Cerebellar cortex (tissue), 1 donor: ENCODE measurements at places on chromosomes 16 and 17.

- DNase-seq, result no peak
Observed at GRCh38 chr17:42518046-42518754, 17.8 kb upstream of the NAGLU start.

GRCh38 chr16:87926246-87927194 lies 9.8 kb downstream of the CA5A start:
- no peak for DNase-seq

DNA sequence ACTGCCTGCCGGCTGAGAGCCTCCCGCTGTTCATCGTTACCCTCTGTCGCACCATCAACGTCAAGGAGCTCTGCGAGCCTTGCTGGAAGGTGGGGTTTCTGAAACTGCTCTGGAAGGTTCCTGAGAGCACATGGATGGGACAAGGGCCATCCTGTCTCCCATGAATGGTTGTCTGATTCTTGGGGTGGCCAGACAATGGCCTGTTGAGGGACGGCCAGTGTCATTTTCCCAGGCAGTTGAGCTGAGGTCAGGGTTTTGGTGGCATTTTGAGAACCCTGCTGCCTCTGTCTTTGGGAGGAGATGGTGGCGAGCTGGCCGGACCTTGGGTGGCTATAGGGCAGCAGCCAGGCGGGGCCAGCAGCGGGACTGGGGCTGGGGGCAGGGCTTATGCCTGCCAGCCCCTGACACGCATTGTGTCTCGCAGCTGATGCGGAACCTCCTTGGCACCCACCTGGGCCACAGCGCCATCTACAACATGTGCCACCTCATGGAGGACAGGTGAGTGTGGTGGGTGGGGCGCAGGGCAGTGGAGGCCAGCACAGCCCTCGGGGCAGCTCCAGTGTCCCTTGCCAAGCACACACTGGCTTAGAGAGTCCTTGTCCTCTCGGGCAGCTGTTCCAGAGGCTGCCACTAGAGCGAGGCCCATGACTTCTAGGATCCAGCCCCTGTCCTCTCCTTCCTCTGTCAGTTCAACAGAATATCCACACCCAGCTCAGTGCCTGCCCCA lies 9.1 kb downstream of the TSC2 start:
- no peak for DNase-seq

DNA sequence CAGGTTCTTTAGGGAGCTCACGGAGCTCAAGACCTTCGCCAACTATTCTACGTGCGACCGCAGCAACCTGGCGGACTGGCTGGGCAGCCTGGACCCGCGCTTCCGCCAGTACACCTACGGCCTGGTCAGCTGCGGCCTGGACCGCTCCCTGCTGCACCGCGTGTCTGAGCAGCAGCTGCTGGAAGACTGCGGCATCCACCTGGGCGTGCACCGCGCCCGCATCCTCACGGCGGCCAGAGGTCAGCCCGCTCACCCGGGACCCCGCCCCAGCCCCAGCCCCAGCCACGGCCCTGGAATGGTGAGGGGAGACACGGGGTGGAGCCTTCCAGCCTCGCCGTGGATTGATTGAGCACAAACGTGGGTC lies 13.5 kb downstream of the SARM1 start:
- no peak for DNase-seq

GRCh38 chr17:41486809-41487530 lies 2.7 kb downstream of the KRT36 start:
- peak; percentile 5 for DNase-seq

DNA sequence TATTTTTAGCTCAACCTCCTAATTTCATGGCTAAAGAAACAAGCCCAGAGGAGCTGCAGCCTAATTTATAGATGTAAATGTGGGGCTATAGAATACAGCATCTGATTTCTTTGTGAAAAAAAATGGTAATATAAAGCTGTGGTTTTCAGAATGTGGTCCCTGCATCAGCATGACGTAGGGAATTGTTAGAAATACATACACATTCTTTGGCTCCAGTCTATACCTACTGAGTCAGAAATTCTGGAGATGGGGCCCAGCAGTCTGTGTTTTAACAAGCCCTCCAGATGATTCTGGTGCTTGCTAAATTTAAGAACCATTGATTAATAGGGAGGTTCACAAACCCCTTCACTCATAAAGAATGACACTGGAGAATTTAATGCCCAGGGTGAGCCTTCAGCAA lies 18.1 kb upstream of the MYH8 start:
- no peak for DNase-seq

DNA sequence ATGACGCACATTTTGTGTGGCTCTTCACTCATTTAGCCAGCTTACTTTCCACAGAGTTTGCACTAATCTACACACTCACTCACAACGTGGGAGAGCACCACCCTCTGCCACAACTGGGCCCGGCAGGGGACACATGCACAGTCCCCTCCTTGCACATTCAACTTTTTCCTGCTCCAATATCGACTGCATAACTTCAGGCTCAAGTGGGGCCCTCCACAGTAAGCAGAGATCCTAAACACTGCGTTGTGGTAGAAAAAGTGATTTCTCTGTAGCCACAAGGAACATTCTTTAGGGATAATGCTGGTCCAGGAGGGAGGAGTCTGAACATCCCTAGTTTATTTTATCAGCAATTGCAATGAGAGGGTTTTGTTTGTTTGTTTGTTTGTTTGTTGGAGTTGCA lies 40.0 kb downstream of the MRPS23 start:
- no peak for DNase-seq

DNA sequence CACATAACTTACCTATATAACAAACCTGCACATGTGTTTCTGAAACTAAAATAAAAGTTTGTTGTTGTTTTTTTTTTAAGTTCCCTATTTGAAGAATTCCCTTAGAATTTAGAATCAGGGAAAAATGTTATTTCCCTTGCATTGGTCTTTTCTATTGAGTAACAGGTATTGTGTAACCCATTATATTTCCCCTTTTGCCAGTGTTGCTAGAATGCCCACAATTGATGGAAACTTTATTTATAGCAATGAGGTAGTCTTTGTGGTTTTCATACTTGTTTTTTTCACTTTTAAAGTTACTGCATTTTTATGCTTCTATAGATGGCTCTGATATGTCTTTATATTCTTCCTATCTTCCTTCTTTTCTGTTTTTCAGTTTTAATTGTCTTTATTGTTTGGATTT lies 3.9 kb downstream of the NLRP1 start:
- DNase-seq, result no peak

DNA sequence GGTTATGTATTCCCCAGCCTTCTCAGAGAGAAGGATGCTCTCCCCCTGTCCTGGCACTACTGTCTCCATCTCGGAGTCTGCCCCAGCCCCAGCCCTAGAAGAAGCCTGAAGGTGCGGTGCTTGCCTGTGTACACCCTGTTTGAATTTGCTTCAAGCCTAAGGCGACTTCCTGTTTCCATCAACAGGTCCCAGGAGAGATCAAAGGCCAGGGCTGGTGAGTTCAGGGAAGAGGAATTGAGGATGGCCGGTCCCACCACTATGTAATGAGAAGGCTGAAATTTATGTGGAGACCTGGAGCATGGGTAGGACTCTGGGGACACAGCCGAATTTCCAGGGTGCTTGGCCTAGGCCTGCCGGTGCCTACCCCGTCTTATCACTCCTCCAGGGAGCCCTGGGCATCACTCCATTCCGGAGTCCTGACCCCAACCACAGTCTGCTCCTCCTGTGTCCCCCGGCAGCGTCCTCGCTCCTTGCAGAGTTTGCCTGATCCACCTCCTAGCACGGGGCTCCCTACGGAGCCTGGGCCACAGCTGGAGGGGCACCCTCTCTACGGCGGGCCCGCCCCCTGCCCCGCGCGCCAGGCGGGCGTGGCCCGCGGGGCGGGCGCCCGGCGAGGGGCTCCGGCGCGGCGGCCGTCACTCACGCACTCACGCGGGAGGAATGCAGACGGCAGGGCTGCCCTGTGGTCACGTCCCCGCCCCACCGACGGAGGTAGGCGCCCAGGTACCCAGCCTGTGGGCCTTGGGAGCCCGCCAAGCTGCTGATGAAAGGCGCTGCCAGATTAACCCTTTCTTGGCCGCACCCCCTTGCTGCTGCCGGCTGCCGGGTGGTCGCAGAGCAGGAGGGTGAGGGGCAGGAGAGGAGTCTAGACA lies 53.8 kb upstream of the TAC4 start:
- peak; percentile 23 for DNase-seq

GRCh38 chr16:89135971-89136765 lies 35.4 kb upstream of the CDH15 start:
- DNase-seq, result no peak

DNA sequence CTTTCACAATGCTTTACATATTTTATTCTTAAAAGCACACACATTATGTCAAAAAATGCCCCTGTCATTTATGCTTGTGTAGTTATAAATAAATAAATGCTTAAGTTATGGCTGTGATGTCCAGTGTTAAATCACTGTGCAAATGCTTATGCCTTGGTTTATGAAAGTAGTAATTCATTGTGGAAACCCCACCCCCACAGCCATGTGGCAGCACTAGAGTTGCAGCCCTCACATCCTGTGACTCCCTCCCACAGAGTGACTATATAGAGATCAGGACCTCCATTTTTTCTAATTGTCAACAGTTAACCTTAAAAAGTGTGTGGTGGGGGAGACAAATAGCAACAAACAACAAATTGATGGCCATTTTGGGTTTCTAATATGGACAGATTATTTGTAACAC lies 2.4 kb downstream of the SKAP1 start:
- no peak for DNase-seq

DNA sequence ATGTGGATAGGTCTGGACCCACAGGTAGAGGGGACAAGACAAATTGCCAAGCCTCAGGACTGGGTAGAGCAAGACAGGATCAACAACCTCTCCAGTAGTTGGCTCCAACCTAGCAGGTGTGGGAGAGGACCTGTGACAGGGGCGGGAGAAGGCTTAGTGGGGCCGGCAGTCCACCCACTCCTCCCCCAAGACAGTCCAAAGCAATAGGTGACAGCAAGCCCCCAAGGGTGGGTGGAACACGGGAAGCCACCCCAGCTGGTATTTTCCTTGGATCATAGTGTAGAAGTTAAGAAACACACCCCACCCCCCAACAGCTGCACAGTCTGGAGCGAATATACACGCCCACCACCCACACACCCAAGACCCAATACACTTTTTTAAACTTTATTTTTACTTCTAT lies 4.1 kb upstream of the STX4 start:
- no peak for DNase-seq

DNA sequence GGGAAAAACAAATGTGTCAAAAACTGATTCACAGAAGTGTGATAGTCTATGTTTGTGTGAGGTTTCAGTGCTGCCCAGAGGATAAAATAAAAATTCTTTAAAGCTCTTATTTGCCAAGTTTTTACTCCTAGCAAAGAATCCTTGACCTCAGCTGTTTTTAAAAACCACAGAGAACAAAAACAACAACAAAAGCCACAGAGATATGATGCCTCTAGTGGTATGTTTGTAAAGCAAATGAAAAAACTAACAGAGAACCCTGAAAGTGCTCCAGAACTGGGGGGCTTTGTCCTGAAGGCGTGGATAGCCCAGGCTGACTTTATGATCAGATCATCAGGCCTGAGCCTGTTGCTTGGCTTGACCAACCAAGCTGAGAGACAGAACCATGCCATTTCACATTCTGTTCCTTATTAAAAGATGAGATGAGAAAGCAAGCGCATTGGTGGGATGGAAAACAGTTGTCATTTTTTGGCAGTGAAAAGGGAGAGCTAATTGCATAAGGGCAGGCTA lies 411.0 kb downstream of the CPPED1 start:
- DNase-seq, result no peak

- peak; percentile 56 for DNase-seq
Observed at GRCh38 chr17:77489893-77490255, 349.1 kb downstream of the SEC14L1 start.

DNA sequence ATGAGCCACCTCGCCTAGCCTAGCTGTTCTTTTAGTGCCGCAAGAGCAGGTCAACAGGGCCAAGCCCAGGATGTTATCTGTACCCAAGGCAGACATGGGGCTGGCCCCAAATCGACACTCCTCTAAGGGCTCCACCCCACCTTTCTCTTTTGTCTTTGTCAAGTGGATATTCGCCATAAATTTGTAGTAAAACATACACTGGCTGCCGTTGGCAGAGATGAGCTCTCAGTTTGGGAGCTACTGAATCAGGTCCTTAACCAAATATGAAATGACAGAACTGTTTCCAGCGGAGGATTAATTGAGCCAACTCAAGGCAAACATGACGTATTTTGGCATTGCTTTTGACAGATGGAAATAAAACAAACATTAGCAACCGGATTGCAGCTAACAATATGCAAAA lies 556.9 kb upstream of the CDH5 start:
- no peak for DNase-seq

DNA sequence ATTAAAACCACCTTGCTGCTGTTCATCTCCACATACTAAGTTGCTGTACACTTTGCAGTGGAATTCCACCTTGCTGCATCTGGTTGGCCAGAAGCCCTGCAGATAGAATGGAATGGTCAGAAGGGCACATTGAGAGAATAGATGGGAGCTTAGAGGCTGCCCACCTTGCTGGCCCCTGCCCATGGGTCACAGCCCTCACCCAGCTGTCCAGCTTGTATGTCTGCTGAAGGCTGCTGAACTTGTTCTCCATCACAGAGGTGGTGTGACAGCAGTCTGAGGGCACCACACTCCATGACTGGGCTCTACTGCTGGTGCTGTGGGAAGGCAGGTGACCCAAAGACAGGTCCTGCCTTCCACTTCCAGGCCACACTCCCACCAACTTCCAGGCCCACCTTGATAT lies 1755.4 kb downstream of the TP53TG3F start:
- DNase-seq, result no peak

- peak; percentile 60 for DNase-seq
Observed at GRCh38 chr16:84117494-84117843, 727 bp upstream of the MBTPS1 start.

DNA sequence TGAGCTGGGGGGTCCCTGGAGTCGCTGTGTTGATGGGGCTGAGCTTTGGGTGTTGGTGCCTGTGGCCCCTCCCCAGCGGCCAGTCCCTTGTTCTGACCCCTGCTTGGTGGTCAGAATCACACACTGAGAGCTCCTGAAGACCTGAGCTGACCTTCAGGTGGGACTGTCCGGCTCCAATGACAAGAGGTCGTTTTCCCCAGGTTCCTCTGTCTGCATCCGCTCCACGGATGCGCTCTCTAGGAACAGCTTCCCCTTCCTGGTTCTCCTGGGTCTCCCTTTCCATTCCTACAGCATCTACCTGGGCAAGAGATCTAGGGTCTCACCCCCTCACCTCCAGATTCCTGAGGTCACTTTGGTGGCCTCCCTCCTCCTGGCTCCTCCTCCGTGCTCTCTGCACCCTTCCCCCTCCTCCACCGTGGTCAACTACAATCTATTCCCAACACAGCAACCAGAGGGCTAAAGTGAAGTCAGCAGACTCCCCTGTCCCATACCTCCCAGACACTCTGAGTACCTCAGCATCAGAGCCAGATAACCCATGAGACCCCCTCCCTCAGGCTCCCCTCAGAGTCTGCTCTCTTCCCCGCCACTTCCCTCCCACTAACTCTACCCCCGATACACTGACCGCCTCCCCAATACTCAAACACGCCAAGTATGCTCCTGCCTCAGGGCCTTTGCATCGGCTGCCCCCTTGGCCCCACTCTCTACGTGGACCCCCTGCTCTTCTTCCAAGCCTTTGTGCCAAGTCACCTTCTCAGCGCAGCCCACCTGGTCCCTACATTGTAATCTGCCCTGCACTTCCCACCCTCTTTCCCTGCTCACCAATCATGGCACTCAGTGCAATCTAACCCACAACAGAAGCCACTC lies 9.0 kb upstream of the SEC14L5 start:
- no peak for DNase-seq

GRCh38 chr16:54027062-54027461 lies 259.5 kb downstream of the IRX3 start:
- DNase-seq, result no peak

- no peak for DNase-seq
Observed at GRCh38 chr16:87838643-87839541, 30.4 kb downstream of the SLC7A5 start.

- no peak for DNase-seq
Observed at GRCh38 chr17:42686520-42687128, 4.3 kb downstream of the CNTNAP1 start.

GRCh38 chr17:4959261-4959965 lies 8.2 kb downstream of the SPAG7 start:
- no peak for DNase-seq
